ENCODE measurements at places on chromosomes 1 and 21.
A peak's percentile ranks its signal among the peaks of the same experiment; 100 is the strongest.

DNA sequence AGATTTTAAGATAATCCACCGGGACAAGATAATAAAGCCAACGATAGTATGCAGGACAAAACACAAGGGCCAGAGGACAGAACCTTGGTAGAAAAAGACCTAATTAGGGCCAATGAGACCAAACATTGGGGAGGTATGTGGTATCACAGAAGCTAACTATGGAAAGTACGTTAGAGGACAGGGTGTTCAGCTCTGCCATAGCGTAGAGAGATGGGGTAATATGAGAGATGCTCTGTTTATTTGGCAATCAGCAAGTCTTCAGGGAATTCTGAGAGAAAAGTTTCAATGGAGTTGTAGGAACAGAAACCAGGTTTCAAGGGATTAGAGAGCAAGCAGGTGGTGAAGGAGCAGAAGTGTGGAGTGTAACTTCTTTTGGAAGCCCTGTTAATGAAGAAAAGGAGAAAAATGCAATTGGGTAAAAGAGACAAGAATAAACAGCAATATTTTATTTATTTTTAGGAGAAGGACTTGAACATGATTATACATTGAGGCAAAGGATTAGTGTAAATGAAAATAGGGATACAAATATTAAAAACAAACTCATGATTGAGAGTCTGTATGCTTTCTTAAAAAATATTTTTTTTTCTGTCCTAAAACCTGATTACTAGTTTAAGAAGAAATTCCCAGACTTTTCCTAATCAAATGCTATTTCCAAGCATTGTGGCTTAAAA is 24.0 kb downstream of the EEIG2 start:
- peak; percentile 14 for DNase-seq

DNA sequence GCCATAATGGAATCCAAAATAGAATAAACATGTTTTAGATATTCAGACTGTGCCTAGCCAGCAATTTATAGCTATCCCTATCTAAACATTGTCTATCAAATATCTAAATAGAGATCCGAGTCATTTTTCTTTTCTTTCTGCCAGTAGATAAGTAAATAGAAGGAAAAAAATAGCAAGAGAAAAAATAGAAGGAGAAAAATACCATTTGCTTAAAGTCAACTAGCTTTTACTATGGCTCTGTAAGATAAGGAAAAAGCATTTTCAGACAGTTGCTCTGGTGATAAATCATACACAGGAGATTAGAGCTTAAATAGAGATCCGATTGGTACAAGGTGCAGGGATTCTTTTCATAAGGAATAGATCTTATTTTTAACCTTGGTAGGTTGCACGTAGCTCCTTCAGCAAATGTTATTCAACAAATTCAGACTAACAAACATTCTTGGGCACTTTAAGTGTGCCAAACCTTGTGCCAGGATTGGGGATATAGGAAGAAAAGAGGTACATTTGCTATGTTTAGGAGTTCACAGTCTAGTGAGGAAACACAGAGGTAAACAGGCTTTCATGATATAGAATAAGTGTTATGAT is 70.1 kb upstream of the CCDC190 start:
- no peak for DNase-seq

GRCh38 chr1:71490432-71490831 is 409.6 kb upstream of the ZRANB2 start:
- no peak for DNase-seq

GRCh38 chr1:240086726-240087125 is 5.0 kb upstream of the FMN2 start:
- DNase-seq: no peak

DNA sequence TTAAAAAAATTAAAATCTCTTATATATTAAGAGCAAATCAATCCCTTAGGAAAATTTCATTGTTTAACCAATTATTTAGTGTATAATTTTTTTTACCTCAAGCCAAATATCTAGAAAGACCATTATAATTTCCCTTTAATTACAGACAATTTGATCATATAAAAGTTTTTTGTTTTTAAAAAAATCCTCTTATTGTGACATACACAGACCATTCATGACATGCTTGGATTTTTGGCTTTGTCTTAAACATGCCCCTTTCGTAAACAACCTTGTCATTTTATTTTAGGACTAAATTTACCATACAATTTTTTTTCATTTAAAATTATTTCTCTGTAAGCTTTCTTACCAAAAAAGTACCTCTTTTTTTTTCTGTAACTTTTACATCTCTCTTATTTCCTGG is 14.2 kb upstream of the CYP4B1 start:
- no peak for DNase-seq

DNA sequence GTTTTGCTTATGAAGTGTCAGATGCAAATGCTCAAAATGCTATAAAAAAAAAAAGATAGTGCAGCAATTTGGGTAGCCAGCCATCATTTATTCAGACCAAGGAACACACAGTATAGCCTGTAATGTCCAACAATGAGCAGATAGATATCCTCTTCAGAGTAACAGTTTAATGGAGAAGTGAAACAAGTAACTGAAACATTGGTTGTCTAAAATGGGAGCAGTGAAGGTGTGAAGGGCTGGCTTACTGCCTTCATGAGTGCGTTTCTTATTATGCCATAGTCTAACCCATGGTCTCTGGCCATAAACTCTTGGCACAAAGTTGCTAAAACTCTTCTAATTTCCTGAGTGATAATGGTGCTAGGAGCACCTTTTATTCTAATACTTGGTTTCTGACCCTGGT is 11.4 kb downstream of the RGS5 start:
- no peak for DNase-seq

DNA sequence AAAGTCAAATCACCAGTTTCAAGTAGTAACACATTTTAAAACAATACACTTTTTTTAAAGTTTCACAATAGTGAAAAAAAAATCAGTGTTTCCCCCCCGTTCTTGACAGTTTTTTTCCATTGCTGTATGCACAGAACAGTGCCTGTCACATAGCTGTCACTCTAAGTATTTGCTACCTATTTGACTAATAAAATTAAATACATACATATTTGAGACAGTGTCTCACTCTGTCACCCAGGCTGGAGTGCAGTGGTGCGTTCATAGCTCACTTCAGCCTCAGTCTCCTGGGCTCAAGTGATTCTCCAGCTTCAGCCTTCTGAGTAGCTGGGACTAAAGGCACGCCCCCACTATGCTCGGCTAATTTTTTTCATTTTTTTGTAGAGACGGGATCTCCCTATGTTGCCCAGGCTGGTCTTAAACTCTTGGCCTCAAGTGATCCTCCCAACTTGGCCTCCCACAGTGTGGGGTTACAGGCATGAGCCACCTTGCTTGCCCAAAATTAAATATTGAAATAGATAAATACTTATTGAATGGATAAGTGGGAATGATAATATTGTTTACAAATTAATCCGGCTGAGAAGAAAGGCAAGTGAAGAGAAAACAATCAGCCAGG is 12.6 kb upstream of the RHBG start:
- DNase-seq: no peak

- DNase-seq: no peak
These were observed 49.6 kb downstream of the AK4 start for GRCh38 chr1:65197636-65198035.

DNA sequence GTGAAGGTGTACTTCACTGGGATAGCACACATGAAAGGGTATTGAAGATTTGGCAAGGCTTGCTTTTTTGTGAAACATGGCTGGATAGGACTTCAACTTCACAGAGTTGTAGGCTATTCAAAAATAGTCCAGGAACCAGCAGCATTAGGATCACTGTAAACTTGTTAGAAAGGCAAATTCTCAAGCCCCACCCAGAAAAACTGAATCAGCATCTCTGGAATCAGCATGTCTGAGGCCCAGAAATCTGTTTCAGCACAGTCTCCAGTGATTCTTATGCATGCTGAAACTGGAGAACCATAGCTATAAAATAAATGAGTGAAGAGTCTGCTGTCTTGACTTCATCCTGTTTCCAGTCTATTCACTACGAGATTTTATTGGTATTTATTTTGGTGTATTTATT is 8.1 kb upstream of the KRTAP21-3 start:
- DNase-seq: no peak

DNA sequence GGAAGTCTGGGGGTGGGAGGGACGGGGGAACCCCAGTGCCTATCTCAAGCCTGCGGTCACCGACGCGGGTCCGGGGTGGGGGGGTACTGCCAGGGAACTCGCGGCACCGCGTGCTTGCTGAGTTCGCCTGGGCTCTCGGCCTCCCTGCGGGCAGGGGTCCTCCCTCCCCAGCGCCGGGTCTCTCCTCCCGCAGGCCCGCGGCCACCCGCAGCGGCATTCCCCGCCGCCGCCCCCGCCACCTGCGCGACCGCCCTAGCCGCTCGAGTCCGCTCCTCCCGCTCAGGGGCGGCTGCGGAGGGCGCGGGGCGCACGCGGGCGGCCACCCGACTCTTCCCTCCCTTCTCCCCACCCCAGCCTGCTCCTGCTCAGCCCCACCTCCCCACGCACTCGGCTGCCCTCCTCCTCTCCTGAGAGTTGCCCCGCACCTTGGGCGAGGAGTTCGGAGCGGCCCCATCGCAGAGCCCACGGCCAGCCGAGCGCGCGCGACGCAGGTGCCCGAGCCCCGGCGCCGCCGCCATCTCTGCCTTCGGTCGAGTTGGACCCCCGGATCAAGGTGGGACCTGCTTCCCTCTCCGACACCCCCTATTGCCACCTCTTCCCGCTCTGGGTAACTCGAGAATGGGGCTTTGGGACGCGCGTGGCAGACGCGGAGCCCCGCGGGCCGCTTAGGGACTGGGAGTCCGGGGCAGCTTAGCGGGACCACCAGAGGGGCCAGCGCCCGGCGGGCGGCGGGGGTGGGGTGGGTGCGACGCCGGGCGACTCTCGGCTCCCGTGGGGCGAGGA is 105.0 kb downstream of the LEPR start:
- DNase-seq: no peak
